ENCODE measurements at places on chromosomes 6 and 20.

DNA sequence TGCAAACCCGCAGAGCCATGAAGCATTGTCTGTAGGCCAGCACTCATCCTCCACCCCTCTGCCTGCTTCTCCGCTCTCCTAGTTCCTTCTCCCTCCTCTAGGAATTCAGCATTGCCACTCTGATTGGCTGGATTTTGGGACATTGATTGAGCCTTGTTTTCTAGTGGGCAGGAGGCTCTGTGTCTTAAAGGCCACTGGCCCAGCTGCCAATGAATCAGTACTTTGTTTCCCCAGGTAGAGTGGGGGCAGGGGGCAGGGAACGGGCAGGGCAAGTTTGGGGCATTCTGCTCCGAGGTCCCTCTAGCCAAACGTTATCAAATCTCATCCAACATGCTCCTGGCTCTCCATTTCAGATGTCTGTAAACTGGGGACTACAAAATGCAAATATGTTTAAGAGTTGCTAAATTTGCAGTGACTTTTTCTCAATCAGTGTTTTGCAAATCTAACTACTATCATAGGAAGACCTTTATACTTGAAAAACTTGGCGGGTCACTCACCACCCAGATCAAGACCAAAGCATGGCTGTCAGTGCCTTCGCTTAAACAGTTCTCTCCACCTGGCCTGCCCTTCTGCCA, 10.4 kb upstream of the BPI start:
- no peak for DNase-seq

DNA sequence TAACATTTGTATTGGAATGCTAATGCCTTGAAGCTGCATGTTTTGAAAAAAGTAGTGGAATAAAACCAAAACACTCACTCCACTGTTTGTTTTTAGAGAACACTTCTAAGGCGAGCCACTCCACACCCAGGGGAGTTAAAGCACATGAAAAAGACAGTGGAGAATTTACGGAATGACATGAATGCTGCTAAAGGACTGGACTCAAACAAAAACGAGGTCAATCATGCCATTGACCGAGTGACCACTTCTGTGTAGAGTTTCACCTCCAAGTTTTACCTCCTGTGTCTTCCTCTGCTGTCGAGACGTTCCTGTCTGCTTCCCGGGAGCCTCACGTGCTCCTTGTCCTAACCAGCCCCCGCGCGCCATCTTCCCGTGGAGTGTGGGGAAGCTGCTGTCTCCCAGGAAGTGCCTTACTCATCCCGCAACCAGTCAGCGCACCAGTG, 127.8 kb downstream of the LRRC1 start:
- no peak for DNase-seq

DNA sequence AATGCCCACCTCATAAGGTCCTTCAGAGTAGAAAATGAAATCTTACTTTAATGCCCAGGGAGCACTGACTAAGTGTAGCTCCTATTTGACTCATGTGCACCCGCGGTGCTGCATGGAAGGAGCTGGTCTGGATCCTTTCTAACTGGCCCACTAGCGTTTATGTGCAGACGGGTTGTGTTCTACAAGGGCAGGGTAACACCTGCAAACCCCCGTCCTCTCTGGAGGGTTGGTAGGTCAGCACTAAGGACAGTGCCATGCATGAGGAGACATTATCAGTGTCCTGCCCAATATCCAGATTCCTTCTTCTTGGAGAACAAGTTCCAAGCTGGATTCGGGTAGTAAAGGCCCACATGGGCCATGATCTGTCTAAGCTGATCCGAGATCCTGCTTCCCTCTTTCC, 140.3 kb downstream of the ANKRD60 start:
- DNase-seq, result no peak

DNA sequence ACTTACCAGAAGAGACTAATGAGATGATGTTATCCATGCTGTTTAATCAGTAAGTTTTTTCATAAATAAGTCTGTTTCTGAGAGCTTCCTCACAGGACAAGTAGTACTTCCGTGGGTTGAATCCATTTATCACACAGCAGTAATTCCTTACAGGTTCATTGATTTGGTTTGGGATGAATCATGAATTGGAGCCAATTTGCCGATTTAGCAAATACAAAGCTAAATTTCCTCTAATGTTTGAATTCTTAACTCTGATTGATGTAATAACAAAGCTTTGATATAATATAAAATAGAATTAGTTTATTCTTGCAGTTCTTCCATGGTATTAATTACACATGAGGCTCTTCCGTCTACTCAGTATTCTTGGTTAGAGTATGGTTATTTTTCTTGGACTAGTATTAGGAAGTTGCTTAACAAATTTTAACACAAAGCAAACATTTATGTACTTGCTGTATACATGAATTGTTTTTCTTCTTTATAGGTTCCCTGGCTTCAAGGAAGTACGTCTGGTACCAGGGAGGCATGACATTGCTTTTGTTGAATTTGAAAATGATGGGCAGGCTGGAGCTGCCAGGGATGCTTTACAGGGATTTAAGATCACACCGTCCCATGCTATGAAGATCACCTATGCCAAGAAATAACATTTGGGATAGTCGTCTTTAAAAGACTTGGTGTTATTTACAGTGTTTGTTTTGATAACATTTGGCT, 7.6 kb upstream of the OTOR start:
- no peak for DNase-seq

DNA sequence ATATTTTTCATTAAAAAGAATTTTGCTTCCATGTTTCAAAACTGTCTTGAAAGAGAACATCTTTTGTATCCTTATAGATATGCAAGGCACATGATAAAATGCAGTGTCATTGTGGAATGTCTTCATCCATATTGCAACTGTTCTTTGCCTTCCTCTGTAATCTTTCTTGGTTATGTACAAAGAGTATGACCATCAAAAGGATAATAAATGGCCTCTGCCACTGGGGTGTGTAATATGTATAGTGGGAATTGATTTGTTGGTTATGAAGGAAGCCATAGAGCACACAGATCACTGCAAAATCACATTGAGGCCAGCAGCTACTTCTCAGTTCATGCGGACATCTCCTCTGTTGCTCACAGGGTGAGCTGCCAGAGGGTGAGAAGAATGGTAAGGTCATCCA, 703.5 kb downstream of the TFAP2A start:
- DNase-seq, result no peak

DNA sequence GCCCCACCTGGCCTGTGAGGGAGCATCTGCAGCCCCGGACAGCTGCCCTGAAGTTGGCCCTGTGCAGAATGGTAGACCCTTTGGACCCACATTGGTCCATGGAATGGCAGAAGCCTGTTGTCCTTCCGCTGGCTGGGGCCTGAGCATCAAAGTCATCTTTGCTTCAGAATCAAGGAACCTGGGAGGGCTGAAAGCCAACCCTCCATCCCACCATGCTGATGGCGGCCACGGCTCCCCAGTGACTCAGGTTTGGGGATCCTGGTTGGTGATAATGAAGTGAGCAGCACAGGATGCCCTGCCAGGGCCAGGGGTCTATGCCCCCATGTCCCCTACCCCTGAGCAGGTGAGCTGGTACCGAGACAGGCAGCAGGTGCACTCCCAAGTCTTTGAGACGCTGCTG, 52.8 kb downstream of the YTHDF1 start:
- DNase-seq, result no peak
